ENCODE measurements at places on chromosomes 2 and 18. TPM values are rescaled to one million over a fixed set of nuclear protein-coding genes. Genes with fewer than 3 reads are reported as not detected.

Gene RFX8
- total RNA-seq, result 0.16 TPM

Gene PRKD3
- 41.0 TPM for total RNA-seq

Gene AQP4
- total RNA-seq, result not detected

Gene PFN4
- 0.39 TPM for total RNA-seq

Gene PXDN
- total RNA-seq, result 509 TPM

Gene SERPINB4
- total RNA-seq, result 0.64 TPM

Gene PRSS56
- total RNA-seq, result not detected
